ENCODE measurements at places on chromosomes 12 and 14.

GRCh38 chr12:6123258-6123657 is 1.2 kb downstream of the VWF start:
- DNase-seq, result no peak

DNA sequence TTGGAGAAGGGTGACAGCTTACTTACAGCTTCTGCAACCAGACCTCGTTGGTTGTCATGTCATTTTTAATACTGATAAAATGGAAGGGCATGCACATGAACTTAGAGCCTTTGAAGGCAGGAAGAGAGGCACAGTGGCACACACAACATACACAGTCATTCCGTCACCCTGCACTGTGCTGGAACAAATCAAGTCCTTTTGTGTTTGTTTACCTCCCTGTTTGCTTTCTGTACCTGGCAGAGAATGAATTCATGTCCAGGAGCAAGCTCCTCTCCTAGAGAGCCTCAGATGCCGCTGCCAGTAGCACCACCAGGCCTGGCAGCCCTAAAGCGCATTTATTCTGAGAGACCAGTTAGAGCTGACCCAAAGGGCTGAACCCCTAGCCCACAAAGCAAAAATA is 460.3 kb downstream of the EGLN3 start:
- no peak for DNase-seq

DNA sequence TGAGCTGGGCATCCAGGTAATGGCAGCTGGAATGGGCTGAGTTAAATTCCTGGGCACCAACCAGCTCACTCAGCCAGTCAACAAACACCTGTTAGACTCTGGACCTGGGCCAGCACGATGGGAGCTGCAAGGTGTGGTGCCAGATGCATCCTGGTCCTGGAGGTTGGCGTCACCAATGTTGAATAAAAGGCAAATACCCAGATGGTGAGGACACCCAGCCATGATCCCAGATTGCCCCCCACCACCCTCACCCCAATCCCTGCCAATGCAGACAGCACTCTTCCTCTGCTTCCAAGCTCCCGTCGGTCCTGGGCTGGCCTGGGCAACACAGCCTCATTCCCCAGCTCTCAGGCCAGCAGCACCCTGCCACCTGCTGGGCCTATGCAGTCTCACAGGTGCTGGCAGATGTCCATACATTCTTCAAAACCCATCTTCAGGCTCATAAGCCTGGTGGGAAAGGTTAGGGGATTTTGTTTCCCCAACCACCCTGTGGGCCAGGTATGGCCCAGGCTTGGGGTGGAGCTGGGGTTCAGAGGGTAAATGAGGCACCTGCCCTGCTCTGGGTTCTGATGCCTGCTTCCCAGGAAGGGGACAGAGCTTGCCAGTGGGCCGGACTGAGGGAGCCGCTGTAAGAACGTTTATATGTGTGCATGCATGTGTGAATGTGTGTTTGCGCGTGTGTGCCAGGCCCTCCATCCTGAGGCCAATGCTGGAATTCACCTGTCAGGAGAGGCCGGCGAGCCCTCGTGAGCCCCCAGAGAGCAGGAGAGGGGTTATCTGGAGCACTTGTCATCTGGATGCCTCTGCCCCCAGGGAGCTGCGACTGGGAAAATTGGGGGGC is 58.0 kb downstream of the LGMN start:
- no peak for DNase-seq

DNA sequence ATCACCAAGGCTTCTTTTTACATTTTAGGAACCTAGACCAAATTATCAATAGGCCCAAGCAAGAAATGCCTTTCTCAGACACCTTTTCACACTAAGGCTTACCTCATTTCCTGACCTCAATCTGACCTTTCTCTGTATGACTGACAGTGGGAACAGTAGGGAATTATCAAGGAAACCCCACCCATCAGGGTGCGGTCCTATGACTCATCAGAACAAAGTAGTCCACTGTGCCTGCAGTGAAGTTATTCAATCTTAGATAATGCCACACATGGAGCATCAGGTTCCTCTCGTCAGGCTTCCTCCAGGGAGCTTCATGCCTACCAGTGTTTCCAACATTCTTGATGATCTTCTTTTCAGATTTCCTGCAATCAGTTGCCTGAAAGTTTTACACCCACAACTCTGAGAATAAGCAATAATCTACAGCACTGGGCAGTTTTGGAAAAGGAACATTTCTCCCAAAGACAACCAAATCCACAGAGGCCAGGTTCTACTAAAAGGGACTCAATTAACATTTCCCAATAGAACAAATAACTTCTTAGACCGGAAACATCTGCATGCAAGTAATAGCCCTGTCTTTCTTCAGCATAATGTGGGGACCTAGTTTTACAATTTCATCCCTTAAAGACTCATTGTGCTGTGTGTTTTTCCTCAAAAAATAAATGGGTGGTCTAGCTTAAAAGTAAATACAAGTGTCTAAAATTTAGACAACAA is 35.9 kb upstream of the TMTC2 start:
- peak; percentile 4 for DNase-seq

DNA sequence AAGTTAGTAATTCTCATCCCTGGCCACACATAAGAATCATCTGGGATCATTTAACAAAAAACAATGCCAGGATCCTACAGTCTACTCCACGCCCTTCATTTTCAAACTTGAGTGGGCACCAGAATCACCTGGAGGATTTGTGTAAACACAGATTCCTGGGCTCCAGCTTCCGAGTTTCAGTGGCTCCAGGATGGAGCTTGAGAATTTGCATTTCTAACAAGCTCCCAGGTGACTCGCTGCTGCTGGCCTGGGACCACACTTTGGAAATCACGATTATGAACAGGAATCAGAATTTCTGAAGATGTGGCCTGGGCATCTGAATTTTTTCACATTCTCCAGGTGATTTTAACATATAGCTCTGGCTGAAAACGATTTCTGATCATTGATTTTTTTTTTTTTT is 234.8 kb downstream of the CACNA1C start:
- no peak for DNase-seq

- no peak for DNase-seq
Measured at GRCh38 chr12:128190614-128191013, 76.4 kb upstream of the TMEM132C start.

DNA sequence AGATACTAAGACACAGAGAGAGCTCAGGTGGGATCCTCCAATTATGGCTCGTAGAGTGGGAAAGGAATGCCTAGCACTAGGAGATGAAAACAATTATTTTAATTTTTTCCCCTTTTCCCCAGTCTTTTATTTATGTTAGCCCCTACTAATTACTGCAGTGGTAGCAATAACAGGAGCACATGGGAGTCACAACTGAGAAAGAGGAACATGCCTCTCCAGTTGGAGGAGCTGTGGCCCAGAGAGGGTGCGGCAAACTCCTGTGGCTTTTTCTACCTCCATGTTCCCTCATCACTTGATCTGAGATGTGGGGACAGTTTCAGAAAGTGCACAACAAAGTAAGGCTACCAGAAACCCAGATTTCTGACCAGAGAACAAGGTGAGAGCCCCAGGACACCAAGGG is 25.9 kb upstream of the POC1B start:
- DNase-seq, result no peak

- DNase-seq, result no peak
Measured at GRCh38 chr12:41419131-41419893, 231.2 kb downstream of the PDZRN4 start.

GRCh38 chr12:89943463-89943862 is 234.8 kb upstream of the ATP2B1 start:
- peak; percentile 33 for DNase-seq

GRCh38 chr14:91351512-91351862 is 66.1 kb downstream of the CCDC88C start:
- DNase-seq, result no peak

GRCh38 chr14:56173365-56173922 is 55.2 kb downstream of the PELI2 start:
- DNase-seq, result no peak

- DNase-seq, result no peak
Measured at GRCh38 chr12:10220398-10221077, 7.9 kb downstream of the GABARAPL1 start.

GRCh38 chr12:10456856-10457255 is 3.7 kb upstream of the KLRC1 start:
- DNase-seq, result no peak

DNA sequence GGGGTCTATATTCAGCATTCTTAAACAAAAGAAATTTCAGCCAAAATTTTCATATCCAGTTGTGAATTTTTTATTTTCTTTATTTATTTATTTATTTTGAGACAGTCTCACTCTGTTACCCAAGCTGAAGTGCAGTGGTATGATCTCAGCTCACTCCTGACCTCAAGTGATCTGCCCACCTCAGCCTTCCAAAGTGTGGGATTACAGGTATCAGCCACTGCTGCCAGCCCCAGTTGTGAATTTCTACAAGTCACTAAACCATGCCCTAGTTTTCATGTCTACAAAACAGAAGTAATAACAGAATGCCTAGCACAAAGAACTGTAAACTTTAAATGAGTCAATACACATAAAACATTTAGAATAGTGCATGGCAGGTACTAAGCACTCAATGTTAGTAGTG is 254.2 kb downstream of the C12orf50 start:
- no peak for DNase-seq

DNA sequence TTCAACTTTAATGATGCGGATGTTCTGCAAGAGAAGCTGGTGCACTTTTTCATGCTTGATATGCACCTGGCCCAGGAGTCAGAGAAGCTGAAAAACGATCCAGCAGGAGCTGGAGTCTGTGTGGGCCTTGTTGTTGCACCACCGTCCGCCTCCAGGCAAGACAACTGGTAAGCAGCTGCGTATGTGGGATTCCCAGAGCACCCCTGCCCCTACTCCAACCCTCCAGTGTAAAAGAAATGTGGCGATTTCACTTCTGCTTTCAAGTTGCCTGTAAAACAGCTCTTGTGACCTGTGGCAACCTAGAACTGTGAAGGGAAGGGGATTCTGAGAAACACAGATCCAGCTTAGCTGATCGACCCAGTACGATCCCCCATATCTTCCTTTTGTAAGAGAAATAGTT is 154.1 kb upstream of the PELI2 start:
- no peak for DNase-seq

GRCh38 chr14:78764240-78764639 is 594.1 kb downstream of the NRXN3 start:
- no peak for DNase-seq

GRCh38 chr14:80977221-80977620 is 21.8 kb downstream of the TSHR start:
- no peak for DNase-seq

GRCh38 chr12:24960222-24960855 is 11.4 kb upstream of the BCAT1 start:
- DNase-seq, result peak; percentile 68

- DNase-seq, result no peak
Measured at GRCh38 chr12:6980075-6980474, 9.4 kb downstream of the EMG1 start.

- no peak for DNase-seq
Measured at GRCh38 chr14:44586910-44587309, 79.8 kb upstream of the FSCB start.

- no peak for DNase-seq
Measured at GRCh38 chr14:82757776-82758175, 1224.1 kb upstream of the SEL1L start.

DNA sequence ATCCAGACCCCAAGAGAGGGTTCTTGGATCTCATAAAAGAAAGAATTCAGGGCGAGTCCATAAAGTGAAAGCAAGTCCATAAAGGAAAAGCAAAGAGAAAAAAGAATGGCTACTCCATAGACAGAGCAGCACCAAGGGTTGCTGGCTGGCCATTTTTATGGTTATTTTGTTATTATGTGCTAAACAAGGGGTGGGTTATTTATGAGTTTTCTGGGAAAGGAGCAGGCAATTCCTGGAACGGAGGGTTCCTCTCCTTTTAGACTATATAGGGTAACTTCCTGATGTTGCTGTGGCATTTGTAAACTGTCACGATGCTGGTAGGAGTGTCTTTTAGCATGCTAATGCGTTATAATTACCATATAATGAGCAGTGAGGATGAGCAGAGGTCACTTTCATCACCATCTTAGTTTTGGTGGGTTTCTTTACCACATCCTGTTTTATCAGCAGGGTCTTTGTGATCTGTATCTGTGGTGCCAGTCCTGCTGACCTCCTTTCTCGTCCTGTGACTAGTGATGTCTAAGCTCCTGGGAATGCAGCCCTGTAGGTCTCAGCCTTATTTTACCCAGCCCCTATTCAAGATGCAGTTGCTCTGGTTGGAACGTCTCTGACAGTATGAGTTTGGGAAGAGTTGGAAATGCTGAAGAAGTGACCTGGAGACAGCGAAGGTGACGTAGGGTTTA is 100.5 kb downstream of the ZNF664 start:
- no peak for DNase-seq

DNA sequence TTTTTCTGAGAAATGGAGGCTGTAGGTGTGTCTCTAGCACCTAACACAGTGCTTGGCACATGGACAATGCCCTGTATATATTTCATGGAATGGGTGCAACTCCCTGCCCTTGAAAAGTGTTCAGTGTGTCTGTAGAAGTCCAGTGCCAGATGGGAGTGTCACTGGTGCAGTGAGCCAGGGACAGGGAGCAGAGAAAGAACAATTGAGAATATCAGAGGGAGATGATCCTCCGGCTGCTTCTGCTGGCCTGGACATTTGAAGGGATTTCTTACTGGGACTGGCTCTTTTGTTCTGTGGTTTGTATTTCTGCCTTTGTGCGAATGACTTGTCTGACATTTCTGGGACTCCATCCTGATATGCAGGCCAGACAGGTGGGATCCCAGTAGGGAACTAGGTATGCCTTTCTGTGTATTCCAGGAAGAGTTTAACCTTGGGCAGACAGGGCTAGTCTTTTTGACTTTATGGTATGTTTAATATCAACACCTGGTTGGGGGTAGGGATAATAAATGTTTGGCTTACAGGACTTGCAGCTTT is 328.0 kb downstream of the NRXN3 start:
- no peak for DNase-seq

DNA sequence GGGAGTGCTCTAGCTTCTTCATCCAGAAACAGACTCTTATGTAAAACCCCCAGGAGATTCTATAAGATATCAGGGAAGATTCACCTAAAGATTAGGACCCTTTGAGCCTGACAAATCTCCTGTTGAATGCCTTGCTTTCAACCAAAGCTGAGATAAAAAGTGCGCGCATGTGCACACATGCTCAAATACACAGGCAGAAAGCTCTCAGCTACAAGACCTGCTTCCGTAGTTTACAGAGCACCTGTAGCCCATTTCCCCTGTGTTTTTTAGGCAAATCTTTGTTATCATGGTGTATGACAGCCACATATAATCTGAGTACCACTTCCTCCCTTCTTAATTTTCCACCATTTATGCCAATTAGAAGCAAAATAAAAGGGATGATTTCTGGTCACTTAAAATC is 866.9 kb downstream of the NRXN3 start:
- no peak for DNase-seq

Measured in activated CD4-positive, alpha-beta T cell treated with anti-CD3 and anti-CD28 coated beads, Interleukin-2, Interleukin-4, amounts not matched to agents 100 ng/mL and 50 ng/mL, durations not matched to agents 16 hours and 8 hours (primary cell).